ENCODE measurements at places on chromosomes 11 and 22. TPM values are rescaled to one million over a fixed set of nuclear protein-coding genes. Genes with fewer than 3 reads are reported as not detected.

TTC38 gene
- 39.3 TPM for total RNA-seq

ART1 gene
- not detected for total RNA-seq

SCGB2A2 gene
- total RNA-seq = not detected

MS4A6E gene
- not detected for total RNA-seq

GRCh38 chr11:16012125-16012751 is 344.1 kb downstream of the SOX6 start:
- DNase-seq = no peak

DNA sequence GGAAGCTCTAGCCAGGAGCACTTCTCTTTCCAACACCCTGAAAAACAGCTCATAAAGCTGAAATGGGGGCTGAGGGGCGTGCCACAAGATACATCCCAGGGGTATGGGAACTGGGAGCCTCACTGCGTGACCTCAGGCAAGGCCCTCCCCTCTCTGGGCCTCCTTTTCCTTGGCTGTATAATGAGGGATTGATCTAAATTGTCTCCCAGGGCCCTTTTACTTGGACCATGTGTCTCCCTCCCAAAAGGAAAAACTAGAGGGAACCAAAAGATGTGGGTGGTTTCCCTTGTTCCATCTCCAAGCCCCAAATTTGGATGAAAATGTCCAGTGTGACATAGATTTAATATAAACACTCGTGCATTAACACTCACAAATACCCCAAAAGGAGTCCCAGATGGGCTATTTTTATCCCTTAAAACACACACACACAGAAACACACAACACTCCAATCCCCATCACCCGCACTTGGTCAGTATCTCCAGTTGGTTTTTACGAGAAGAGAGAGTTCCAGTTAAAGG is 25.9 kb upstream of the SMTN start:
- DNase-seq = no peak

- DNase-seq = no peak
These were observed 5.5 kb upstream of the KCNJ1 start for GRCh38 chr11:128872594-128872993.

DNA sequence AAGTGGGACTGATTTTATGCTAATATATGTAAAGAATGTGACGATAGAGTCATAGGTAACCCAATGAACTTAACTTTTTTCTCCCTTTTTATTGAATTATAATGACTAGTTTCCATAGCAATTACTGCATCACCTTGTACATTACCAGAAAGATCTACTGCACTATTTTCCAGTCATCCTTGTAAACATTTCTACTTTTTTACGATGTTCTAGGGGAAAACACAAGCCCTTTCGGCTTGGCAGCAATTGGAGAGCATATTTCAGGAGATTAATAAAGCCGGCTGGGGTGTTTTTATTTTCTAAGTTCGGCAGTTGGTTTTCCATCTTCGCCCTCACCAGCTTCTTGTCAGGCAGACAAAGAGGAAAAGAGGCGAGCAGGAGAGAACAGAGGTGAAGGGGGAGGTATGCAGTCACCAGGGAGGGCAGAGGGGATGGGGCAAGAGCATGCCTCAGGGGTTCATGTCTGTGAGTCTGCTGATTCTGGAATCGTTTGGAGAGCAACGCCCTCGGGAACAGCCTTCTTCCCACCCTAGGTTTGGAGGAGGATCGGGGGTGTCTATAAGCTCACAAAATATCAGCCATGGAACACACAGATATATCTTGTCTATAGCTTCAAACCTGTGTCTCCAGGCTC is 476.4 kb downstream of the MIAT start:
- peak; percentile 23 for DNase-seq

- DNase-seq = peak; percentile 22
These were observed 197.0 kb downstream of the PGR start for GRCh38 chr11:100932474-100933100.

Data from hematopoietic multipotent progenitor cell (in vitro differentiated cells).